ENCODE measurements at places on chromosomes 3 and 15.
A peak's percentile ranks its signal among the peaks of the same experiment; 100 is the strongest.

DNA sequence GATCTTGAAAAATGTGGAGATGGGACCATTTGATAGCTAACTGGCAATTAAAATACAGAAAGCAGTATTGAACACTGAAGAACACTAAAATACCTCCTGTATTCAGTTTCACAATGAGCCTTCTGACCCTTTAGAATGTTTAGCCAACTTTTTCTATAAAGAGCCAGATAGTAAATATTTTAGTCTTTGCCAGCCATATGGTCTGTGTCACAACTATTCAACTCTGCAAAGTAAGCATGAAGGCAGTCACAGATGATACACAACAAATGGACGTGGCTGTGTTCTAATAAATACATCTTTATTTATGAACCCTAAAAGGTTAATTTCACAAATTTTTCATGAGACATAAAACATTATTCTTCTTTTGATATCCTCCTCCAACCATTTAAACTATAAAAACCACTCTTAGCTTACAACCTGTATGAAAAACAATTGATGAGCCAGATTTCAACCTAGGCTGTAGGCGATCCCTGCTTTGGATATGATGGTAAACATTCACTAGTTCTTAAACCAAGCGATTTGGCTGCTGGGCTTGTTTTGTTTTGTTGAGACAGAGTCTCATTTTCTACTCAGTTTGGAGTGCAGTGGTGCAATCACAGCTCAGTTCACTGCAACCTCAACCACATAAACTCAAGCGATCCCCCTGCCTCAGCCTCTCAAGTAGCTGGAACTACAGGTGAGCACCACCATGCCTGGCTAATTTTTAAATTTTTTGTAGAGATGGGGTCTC, 13.6 kb upstream of the CSPG5 start:
- no peak for DNase-seq

DNA sequence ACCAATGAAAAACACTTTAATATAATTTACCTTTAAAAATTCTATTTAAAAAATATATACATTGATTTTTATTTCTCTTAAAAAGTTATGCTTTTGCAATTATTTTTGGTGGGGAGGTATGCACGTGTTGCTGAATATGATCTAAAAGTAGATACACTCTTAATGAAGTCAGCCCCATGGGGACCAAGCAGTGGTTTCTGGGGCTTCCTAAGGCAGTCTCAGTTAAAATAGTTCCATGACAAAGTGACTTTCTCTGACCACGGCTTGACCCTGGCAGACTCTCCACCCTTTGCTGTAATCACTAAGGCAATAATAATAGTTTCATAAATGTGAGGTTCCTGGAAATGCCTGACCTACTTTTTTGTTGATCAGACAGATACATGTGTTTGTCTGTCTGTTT, 50.4 kb downstream of the CCR4 start:
- DNase-seq, result peak; percentile 51

DNA sequence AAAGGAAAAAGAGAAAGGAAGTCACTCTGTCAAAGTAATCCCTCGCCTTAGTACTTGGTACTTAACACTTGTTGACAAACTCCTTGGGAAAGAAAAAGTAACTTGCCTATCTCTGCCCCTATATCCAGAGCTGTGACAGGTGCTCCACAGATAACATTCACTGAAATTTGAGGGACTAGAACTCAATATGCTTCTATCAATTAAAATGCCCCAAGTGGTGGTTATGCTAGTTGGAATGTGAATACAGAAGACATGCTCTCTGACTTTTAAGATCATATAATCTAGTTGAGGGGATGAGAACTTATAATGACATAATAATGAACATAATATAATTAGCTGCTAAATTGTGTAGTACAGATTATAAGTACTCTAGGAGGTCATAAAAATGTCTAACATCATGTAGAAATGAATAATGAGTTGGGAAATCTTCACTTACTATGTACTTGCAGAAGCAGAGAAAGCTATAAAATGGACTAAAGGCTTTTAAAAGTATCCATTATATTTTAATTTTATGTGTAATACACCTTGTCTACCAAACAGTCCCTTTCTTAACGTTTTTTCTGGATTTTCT, 153.1 kb upstream of the CCDC54 start:
- no peak for DNase-seq

DNA sequence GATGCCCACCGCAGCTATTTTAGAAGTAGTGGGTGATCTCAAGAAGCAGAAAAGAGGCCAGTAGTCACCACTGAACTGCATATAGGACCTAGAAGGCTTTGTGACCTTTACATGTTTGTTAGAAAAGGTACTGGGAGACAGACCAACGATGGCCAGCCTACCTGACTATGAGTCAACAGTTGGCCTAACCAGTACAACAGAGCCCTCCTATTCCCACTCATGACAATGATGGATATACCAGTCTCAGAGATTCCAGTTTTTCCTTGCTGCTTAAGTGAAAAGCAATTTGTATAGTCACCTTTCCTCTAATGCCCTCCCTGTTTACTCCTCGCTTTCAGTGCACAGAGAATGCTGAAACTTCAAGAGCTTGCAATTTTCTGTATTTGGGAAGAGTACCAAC, 86.6 kb upstream of the PPIB start:
- no peak for DNase-seq

Data from activated naive CD4-positive, alpha-beta T cell treated with Interleukin-2 at 50 U/mL for 16 hours (primary cell).